ENCODE measurements at places on chromosomes 5 and 9. TPM values are rescaled to one million over a fixed set of nuclear protein-coding genes. Genes with fewer than 3 reads are reported as not detected.

Gene LRRC70
- 2.0 TPM for total RNA-seq

Gene MARCOL
- total RNA-seq, result not detected

Gene TAF1L
- total RNA-seq, result not detected

DNA sequence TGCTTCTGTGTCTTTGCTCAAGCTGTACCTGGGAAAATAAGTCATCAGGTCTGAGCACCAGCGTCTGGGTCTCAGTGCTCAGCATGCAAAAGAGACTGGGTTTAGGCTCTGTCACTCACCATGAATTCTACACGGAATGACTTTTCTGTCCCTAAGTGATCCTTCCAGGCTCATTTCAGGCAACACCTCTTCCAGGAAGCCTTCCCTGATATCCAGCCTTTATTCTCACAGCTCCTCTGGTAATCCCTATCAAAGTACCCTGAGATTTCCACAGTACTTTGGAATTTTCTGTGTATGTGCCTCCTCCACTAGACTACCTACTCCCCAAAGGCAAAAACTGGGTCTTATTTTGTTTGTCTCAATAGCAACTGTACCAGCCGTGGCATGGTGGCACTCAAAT lies 92.7 kb upstream of the BOD1 start:
- no peak for DNase-seq
